ENCODE measurements at places on chromosomes 7 and 10.

GRCh38 chr10:112973046-112973445, 23.0 kb downstream of the TCF7L2 start:
- ATAC-seq, result no peak
- no peak overlapping the region for H3K4me3 ChIP-seq
- no peak overlapping the region for H3K27ac ChIP-seq
- peaks cover 70% of the 10 kb centered on the region for H3K27me3 ChIP-seq
- no peaks in the 10 kb centered on the region for H3K36me3 ChIP-seq
- no peaks in the 10 kb centered on the region for H3K4me1 ChIP-seq

GRCh38 chr7:128783143-128783861, 7.7 kb upstream of the OPN1SW start:
- no peaks in the 10 kb centered on the region for H3K36me3 ChIP-seq
- ATAC-seq, result no peak
- H3K4me3 ChIP-seq, result no peak overlapping the region
- no peaks in the 10 kb centered on the region for H3K4me1 ChIP-seq
- no peak overlapping the region for H3K27ac ChIP-seq
- H3K27me3 ChIP-seq, result no peaks in the 10 kb centered on the region

- H3K36me3 ChIP-seq, result no peaks in the 10 kb centered on the region
- H3K4me3 ChIP-seq, result no peak overlapping the region
- no peaks in the 10 kb centered on the region for H3K4me1 ChIP-seq
- H3K27me3 ChIP-seq, result no peaks in the 10 kb centered on the region
Observed at GRCh38 chr7:82926477-82926876, 236.2 kb downstream of the PCLO start.

DNA sequence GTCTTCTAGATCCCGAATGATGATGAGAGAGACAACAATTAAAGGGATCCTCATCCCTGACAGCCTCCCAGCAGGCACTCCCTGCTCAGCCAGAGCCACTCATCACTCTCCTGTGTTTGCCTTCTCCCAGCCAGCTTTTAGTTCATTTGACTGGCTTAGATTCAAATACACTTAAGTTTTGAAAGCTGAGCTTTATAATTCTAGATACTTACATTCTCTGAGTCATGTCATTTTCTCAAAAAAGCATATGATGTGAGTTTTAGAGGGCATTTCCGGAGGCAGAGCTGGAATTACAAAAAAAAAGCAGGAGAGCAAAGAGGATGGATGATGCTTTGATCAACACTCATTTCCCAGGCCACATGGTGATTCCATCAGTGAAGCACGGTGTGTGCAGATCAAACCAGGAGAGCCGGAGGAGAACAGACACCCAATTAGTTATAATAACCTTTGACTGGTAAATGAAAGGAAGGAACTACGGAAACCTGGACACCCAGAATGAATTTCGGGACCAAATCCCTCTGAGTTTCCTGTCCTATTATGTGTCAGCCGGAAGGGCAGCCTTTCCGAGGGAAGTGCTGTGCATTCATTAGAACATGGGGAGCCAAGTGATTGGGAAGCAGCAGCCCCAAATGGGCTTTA, 81.5 kb upstream of the HPS1 start:
- no peaks in the 10 kb centered on the region for H3K36me3 ChIP-seq
- H3K27ac ChIP-seq, result no peak overlapping the region
- no peak for ATAC-seq
- peaks cover 8% of the 10 kb centered on the region for H3K27me3 ChIP-seq
- no peaks in the 10 kb centered on the region for H3K4me1 ChIP-seq

DNA sequence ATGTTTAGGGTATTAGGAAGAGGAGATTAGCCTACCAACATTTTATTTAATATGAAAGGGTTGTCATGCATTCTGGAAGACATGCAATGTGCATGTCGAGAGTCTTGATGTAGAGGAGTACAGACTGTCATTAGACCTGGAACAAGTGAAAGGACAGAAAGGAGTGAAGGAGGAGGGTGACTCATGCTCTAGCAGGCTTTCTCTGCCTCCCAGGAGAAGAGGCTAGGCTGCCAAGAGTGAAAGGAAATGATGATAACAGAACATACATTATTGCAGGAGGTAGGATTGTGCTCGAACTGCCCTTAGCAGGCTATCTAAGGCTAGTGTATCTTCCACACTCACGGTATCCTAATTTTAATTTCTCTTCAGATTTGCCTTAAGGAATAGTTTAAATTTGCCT, 228.8 kb downstream of the EXOC4 start:
- H3K4me3 ChIP-seq, result no peak overlapping the region
- no peaks in the 10 kb centered on the region for H3K27me3 ChIP-seq
- peaks cover 67% of the 10 kb centered on the region for H3K36me3 ChIP-seq
- no peak overlapping the region for H3K27ac ChIP-seq
- no peaks in the 10 kb centered on the region for H3K4me1 ChIP-seq
- no peak for ATAC-seq

- peak; percentile 47 for ATAC-seq
- peak within 1 kb of the TSS; percentile 100 for H3K4me3 ChIP-seq
- no peaks in the 10 kb centered on the region for H3K27me3 ChIP-seq
Observed at GRCh38 chr10:110919349-110919931, at the start of gene SHOC2. Gene SHOC2, plus strand, starts transcription at chr10:110919604. Its CDS starts 44,755 bp downstream, at chr10:110964359.

- ATAC-seq, result no peak
- H3K27me3 ChIP-seq, result no peaks in the 10 kb centered on the region
- no peak overlapping the region for H3K27ac ChIP-seq
- H3K36me3 ChIP-seq, result no peaks in the 10 kb centered on the region
Observed at GRCh38 chr10:63751836-63752235, 230.6 kb downstream of the REEP3 start.

DNA sequence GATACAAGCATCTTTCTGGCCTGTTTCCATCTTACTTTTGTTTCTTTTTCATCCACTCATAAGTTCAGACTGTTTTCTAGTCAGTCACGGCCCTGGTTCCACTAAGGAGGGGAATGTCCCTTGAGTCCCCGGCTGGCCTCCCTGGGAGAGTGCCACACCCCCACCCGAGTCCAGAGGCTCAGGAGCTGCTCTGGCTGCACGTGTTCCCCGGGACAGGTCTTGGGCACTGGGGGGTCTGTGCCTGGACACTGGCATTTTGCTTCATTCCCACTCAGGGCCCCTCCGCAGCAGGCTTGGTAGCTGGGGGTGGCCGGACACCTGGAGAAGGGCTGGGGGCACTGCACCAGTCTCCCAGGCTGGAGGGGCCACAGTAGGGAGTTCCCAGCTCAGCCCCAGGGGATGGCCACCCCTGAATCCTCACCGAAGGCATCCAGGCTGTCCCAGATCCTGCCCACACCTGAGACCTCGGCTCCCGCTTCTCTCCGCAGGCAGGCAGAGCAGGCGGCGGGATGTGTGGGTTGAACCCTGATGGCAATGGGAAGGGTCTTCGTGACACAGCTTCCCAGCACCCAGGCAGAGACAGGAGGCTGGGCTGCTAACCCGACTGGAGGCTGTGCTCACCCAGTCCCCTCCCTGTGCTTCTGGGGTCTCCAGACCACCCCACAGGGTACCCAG, 92.3 kb downstream of the BMS1 start:
- no peaks in the 10 kb centered on the region for H3K27me3 ChIP-seq
- H3K4me1 ChIP-seq, result no peaks in the 10 kb centered on the region
- no peak overlapping the region for H3K4me3 ChIP-seq
- H3K36me3 ChIP-seq, result no peaks in the 10 kb centered on the region

- H3K27ac ChIP-seq, result no peak overlapping the region
- ATAC-seq, result no peak
- H3K36me3 ChIP-seq, result no peaks in the 10 kb centered on the region
- no peak overlapping the region for H3K4me3 ChIP-seq
Observed at GRCh38 chr7:116354546-116355423, 144.4 kb downstream of the TES start.

- H3K27ac ChIP-seq, result peak overlapping the region; percentile 75
- no peaks in the 10 kb centered on the region for H3K36me3 ChIP-seq
- H3K27me3 ChIP-seq, result no peaks in the 10 kb centered on the region
- peak overlapping the region; percentile 84 for H3K4me3 ChIP-seq
Observed at GRCh38 chr7:22724861-22725260, 2.1 kb upstream of the IL6 start.

DNA sequence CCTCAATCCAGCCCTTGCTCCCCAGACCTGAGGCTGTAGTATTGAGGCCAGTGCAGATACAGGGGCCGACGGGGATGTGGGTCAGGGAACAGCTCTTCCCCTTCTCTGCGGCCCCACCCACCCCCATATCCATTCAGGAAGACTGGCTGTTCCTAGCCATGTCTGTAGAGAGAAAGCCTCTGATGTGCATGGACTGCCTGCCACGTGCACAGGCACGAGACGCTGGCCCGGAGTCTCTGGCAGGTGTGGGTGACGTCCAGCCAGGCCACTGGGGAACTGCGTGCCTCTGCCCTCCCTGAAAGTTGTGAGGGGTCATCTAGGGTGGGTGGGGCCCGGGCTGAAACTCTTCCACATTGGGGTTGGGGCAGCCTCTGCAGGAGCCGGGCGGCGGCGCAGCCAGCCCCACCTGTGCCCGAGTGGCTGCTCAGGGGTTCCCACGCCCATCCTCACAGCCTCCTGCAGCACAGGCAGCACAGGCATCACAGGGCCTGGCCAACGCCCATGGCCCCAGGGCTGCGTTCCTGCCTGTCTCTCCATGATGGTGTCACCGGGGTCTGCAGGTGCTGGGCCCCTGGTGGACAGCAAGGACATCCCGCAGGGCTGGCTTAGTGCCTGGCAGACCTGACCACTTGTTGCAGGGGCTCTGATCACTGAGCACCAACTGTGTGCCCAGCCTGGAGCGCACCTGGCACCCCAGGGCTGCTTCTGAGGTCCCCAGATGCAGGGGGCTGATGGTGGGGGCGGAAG, 27.5 kb downstream of the MICALL2 start:
- no peak overlapping the region for H3K4me3 ChIP-seq
- no peak for ATAC-seq
- H3K27me3 ChIP-seq, result peaks cover 68% of the 10 kb centered on the region
- no peak overlapping the region for H3K27ac ChIP-seq
- H3K4me1 ChIP-seq, result peaks cover 11% of the 10 kb centered on the region

- no peaks in the 10 kb centered on the region for H3K4me1 ChIP-seq
- H3K36me3 ChIP-seq, result no peaks in the 10 kb centered on the region
Observed at GRCh38 chr7:80608336-80608735, 30.1 kb upstream of the CD36 start.

DNA sequence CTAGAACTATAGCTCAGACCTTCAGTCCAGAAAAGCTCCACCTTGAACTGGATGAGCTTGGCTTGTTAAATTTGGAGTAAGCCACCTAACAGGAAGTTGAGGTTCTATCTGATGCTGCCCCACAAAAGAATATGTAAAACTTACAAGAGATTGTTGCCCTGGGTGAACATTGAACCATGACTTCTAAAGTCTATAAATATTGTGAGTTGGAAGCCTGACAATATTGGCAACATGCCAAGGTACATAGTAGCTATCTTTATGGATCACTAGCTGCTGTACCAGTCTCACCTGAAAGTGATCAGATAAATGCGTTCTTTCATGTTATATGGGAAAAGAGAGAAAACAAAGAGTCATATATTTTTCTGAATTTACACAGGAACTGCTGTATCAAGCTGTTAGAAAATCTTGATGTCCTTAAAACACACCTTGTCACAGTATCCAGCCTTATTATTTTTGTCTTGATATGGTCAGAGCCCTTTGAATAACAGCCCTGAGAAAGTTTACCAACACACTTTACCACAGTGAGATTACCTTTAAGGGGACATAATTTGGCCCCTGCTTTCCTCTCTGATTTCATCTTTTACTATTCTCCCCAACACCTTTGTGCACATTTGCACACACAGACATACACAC, 92.0 kb downstream of the LSMEM1 start:
- H3K4me3 ChIP-seq, result no peak overlapping the region
- H3K27me3 ChIP-seq, result no peaks in the 10 kb centered on the region
- no peak overlapping the region for H3K27ac ChIP-seq
- no peak for ATAC-seq

DNA sequence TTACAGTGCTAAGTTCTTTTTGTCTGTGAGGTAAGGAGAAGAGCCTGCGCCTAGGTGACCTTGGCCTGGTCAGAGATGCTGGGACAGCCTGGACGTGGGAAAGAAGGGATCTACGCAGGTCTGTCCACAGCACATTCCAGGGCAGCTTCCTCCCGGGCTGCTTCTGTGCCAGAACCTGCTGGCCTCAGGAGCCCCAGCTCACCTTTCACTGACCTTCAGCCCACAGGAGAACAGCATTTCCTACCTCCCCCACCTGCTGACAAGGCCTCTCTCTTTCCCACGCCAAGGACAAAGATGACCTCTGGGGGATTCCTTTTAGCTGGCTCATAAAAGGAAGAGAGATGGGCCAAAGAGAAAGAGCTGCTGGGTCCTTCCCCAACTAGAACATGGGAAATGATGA, 260.6 kb downstream of the KCNMA1 start:
- no peak overlapping the region for H3K27ac ChIP-seq
- no peak overlapping the region for H3K4me3 ChIP-seq
- no peaks in the 10 kb centered on the region for H3K27me3 ChIP-seq
- no peaks in the 10 kb centered on the region for H3K36me3 ChIP-seq

GRCh38 chr10:99661377-99661763, 2.1 kb downstream of the ENTPD7 start:
- H3K4me1 ChIP-seq, result peaks cover 37% of the 10 kb centered on the region
- ATAC-seq, result no peak
- H3K4me3 ChIP-seq, result no peak overlapping the region
- H3K27ac ChIP-seq, result no peak overlapping the region
- peaks cover 27% of the 10 kb centered on the region for H3K36me3 ChIP-seq
- H3K27me3 ChIP-seq, result no peaks in the 10 kb centered on the region

- H3K36me3 ChIP-seq, result peaks cover 86% of the 10 kb centered on the region
- no peaks in the 10 kb centered on the region for H3K27me3 ChIP-seq
- H3K4me3 ChIP-seq, result no peak overlapping the region
- ATAC-seq, result no peak
- H3K4me1 ChIP-seq, result peaks cover 2% of the 10 kb centered on the region
- H3K27ac ChIP-seq, result no peak overlapping the region
Observed at GRCh38 chr10:26567351-26567721, 129.2 kb downstream of the APBB1IP start.

- H3K4me3 ChIP-seq, result no peak overlapping the region
- H3K4me1 ChIP-seq, result no peaks in the 10 kb centered on the region
- H3K36me3 ChIP-seq, result no peaks in the 10 kb centered on the region
- ATAC-seq, result no peak
- no peak overlapping the region for H3K27ac ChIP-seq
Observed at GRCh38 chr7:14836571-14837189, 65.9 kb downstream of the DGKB start.

GRCh38 chr10:11871466-11871865, 48.3 kb downstream of the PROSER2 start:
- no peaks in the 10 kb centered on the region for H3K36me3 ChIP-seq
- peaks cover 39% of the 10 kb centered on the region for H3K27me3 ChIP-seq
- H3K27ac ChIP-seq, result no peak overlapping the region
- H3K4me1 ChIP-seq, result peaks cover 7% of the 10 kb centered on the region

All from stimulated activated memory B cell treated with anti-CD40 and anti-IgM and Interleukin-4, amounts not matched to agents 10 μg/mL and 1 μg/mL and 100 μg/mL, for 72 hours (primary cell).